Stimulated activated CD4-positive, alpha-beta T cell treated with anti-CD3 and anti-CD28 coated beads, TNF-alpha, amount 100 ng/mL, for 1 hour (primary cell): ENCODE measurements at places on chromosomes 13 and 19.

DNA sequence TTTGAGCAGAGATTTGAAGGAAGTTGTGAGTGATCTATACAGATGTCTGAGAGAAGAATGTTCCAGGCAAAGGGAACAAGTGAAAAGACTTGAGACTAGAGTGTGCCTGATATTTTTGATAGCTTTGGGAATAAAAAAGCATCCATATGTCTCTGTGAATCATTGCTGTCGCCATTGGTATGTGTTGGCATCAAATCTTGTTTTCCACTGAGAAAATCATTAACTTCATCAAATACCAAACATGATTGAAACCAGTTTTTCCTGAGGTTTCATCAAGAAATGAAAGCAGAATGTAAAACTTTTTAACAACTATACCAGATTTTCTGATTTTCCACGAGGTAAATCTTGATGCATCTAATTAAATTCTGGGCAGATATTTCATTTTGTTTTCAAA, 862.6 kb downstream of the DIAPH3 start:
- DNase-seq, result no peak

DNA sequence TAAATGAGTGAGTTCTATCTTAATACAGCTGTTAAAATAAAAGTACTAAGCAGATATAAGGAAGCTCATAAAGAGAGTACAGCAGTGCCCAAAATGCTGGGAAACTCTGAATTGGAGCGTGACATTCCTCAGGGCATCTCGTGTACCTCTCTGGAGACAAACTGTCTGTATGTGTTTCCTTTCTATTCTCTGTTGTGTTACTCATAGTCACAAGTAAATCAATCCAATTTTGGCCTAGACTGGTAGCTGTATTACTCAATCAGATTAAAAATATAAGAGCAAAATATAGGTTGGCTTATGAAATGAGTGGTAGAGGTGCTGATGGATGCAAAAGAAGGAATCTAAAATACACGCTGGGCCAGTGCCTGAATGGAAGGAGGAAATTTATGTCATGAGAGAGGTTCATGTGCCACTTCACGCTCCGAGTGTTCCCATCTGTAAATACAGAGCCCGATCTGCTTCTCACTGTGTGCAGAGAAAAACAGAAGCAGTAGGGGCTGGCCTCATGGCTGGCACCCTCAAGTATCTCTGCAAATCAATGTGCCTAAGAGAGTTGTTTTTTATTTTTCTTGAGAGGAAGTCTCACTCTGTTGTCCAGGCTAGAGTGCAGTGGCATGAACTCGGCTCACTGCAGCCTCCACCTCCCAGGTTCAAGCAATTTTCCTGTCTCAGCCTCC, 58.7 kb upstream of the RGCC start:
- no peak for DNase-seq

DNA sequence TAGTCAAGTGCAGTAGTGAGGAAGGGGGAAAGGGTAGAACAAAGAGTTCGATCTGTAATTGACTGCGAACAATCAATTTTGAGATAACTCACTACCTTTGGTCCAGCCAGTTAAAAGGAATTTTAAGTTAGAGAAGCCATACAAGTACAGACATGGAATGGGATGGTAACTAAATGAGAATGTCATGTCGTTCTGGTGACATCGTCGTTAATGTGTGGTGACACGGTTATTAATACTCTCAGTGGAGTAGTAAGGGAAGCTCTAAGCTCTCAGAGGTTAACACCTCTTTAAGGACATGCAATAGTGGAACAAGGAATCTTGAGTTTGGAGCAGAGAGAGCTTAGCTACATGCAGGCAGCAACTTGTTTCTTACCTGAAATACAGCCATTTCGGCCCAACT, 154.9 kb upstream of the KLF12 start:
- no peak for DNase-seq

DNA sequence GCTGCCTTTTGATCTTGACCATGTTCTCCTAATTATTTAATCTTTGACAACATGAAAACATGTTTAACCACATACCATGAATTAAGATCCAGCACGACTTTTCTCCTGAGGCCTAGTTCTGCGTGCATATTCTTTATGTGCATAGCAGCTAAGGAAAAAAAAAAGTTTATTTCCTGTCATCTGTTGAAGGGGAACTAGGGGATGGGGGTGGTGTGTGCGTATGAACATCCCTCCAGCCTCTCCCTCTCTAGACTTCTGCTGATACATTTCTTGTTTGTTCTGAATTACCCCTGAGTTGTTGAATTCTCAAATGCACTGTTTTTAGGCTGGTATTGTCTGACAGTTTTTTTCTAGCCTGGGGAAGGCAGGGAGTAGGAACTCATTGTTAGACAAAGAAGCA, 543.3 kb downstream of the FGF9 start:
- no peak for DNase-seq

DNA sequence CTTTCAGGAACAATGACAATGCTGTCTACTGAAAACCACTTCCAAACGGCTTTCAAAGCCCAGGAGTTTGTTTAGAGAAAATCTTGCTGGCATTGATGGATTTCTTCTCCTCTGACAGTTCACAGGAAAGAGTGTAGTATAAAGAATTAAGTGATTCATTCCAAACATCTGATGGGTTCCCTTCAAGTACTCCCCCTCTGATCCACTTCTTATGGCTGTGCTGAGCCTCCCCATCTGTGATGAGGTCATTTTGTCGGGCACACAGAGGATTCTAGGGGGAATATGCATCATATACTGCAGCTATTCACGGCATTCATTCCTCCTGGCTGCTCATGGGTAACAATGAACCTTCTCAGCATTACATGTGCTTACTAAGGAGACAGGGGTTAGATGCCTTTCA, 107.9 kb downstream of the RGCC start:
- DNase-seq, result no peak

DNA sequence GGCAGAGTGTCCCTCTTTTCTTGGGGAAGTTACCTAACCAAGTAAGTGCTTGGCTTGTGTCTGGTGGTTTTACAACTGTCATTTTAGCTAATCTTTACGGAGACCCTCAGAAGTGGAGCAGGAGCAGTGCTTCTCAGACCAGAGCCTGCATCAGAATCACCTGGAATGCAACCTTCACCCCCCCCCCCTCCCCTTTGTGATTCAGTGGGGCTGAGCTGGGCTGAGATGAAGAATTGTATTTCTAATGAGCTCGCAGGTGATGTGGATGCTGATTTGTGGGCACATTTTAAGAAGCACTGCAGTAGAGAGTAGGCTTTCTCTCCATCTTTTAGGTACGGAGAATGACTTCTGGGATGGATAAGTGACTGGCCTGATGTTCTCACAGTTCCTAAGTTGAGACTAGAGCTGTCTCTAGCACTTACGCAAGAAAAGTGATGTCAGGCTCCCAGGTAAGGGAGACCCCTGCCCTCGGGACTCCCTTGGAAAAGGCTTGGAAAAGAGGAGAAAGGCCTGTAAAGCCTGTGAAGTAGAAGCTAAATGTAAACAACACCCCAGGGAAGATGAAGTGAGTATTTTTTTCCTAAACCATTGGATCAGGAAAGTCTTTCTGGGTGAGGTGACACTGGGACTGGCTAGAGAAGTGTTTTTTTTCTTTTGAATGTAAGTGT, 23.3 kb upstream of the RNF113B start:
- no peak for DNase-seq

GRCh38 chr13:49533591-49534269, 38.0 kb downstream of the PHF11 start:
- DNase-seq, result no peak

- no peak for DNase-seq
Observed at GRCh38 chr19:52896431-52897137, 851 bp downstream of the ZNF320 start.

DNA sequence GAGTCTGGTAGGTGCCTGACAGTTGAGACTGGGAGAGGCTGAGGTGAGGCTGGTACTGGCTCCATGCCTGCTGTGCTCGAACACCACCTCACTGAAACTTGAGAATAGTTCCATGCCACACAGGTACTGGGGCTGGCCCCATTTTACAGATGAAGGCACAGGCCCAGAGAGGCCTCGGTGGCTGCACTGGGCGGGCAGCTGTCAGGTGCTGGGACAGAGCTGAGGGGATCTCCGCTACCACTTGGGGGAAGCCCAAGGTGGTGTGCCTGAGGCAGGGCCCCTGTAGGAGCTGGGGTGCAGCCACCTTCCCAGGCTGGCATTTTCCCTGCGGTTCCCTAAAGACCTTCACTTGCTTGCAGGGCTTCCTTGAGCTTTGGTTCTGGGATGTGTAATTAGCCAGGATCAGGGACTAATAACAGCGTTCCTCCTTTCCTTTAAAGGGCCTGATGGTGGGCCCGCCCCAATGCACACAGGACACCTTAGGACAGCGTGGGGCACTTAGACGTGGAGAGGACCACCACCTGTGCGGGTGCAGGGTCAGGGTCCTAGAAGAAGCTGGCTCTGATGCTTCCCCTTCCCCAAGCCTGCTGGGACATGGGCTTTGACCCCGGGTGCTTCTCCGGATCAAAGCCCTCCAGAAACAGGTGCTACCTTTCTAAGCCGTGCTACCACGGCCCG, 23.6 kb downstream of the CAPN12 start:
- DNase-seq, result no peak

DNA sequence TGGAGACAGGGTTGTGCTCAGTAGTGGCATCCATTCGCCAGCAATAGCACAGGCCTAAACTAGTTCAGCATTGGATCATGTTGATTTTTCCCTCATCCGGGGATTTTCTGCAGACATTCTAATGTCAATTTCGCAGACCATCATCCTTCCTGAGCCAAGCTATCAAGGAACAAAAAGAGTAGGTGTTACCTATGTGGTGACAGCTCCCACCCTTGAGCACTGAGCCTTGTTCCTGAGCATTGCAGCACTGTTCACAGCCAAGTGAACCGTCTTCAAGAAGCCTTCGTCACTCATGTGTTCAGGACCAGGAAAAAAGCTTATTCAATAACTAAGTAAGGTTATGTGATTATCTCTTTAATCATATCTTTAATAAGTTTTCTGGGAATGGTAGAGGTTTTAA, 576.2 kb downstream of the UQCRFS1 start:
- no peak for DNase-seq

DNA sequence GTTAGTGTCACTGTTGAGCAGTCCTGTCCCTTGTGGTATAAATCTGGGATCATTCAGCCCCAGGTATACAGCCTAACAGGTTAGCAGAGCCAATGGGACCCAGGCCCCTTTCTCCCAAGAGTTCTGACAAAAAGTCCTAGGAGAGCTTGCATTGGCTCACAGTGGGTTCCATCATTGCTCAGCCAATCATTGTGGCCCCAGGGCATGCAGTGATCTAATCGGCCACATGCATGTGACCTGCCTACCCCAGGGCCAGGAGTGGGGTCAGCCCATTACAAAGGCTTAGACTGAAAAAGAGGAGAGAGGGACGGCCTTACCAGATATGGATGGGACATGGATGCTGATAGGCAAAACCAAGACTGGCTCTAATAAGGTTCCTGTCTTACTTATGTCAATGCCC, 41.1 kb downstream of the SPTBN4 start:
- no peak for DNase-seq

GRCh38 chr13:36919171-36919832, 736 bp downstream of the SMAD9 start:
- DNase-seq, result no peak

DNA sequence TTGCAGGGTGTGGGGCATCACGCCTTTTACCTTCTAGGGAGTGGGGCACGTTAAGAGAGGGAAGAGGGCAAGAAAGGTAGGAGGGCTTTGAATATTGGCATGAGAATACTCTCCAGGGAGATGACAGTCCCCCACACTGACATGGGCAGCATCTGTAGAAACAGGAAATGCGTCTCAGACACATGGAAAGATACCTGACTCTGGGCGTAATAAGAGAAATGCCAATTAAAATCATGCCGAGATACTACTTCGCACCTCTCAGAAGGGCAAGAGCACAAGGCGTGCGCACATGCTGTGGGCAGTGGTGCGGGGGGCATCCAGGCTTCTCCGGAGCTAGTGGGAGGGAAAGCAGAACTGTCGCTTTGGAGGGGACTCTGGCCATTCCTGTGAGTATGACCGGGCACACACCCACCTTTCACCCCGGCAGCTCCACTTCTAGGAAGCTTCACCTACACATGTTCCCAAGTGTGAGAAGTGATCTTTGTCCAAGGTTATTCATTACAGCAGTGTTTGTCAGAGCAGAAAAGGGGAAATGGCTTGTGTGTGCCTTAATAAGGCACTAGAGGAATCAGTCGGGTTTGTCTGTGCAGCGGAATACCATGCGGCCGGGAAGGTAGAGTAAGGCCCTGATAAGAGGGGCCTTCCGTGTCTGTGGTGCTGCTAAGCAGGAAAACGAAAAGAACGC, 99.5 kb downstream of the SIPA1L3 start:
- no peak for DNase-seq

DNA sequence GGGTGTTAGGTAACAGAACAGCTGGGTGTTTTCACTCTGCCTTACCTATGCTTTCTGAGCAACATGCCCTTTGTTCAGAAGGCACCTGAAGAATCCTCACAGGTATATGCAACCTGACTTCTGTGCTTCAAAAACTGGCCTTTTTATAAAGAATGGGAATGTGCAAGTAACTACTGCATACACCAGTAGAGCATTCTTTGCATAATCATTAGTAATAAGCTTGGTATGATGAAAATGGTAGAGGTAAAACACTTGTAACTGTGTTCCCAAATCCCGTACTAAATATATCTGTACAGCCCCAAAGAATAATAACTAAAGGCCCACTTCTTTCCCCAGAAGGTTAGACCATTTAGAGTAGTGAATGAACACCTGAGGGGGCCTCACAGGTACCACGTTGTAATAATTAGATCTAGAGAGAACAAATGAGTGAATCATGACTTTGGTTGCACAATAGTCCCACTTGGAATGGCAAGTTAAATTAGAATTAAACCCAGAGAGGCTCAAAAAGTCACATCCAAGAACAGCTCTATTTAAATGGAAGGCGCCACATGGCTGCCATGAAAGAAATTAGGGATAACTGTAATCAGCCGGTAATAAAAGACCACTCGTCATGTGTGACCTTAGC, 413.9 kb downstream of the KLF12 start:
- DNase-seq, result no peak

GRCh38 chr19:43460362-43461016, 4.9 kb downstream of the LYPD3 start:
- DNase-seq, result no peak

- DNase-seq, result no peak
Observed at GRCh38 chr19:23795462-23795861, 36.8 kb upstream of the ZNF681 start.
